ENCODE measurements at places on chromosomes 16 and 17.
A peak's percentile ranks its signal among the peaks of the same experiment; 100 is the strongest.

DNA sequence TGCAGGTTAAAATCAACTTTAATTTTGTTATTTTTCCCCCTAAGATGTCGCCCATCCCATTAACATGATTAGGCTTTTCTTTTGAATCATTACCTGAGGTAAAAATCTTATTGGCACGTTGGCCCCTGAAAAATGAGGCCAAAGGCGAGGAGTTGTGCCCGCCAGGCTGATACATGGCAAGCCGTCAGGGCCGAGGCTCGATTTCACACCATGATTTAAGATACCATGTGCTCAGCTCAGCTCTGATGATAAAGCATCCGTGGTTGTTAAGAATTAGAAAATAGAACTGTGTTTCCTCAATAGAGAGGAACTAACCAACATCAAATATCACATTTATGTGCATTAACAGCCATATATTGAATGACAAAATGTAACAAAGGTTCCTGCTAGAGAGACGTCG lies 972.9 kb upstream of the SOX9 start:
- no peak for DNase-seq

GRCh38 chr16:56604966-56605365 lies 3.4 kb upstream of the MT2A start:
- no peak for DNase-seq

- DNase-seq: no peak
Measured at GRCh38 chr16:61540216-61540615, 496.0 kb downstream of the CDH8 start.

DNA sequence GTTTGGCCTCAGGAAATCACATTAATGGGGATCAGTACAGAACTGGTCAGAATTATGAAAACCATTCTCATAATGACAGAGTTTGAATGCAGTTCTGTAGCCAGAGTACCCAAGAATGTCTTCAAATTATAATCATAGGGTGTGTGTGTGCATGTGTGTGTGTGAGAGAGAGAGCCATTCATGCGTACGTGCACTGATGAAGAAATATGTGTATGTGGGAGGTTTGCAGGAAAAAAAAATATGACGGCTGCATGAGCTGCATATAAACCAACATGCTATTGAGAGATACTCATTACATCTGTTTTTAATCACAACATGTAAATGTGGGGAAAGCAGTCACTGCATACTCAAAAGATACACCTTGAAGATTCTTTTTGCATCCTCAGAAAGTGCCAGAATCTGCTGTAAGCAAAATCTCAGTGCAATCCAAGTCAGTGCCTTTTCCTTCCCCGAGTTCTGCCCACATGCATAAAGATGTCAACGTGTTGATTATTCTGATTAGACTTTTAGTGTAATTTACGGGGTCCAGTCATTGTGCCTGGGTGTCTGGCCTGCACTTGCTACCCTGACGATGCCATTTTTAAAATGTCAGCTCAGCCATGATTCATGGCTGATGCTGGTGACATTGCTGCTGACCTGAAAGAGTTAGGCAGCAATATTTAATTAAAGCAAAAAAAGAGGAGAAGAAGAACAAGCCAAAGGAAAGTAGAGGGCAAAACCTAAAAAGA lies 378.7 kb upstream of the ZFHX3 start:
- DNase-seq: no peak

DNA sequence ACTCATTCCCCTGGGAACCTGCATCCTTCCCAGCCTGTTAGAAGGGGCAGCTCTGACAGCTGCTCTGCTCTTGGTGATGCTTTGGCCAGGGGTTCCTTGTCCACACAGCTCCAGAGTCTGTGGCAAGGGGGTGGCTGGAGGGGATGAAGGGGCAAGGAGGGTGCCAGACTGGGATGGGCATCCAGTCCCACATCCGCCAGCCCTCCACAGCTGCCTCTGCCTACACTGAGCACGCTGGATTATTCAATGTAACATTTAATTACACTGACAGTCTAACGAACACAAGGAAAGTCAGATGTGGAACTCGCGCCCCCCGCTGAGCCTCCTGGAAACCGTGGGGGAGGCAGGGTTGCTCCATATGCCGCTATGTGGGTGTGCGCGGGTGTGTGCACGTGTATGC lies 101.1 kb downstream of the C16orf78 start:
- DNase-seq: no peak

- DNase-seq: no peak
Measured at GRCh38 chr17:8487743-8488142, 52.1 kb downstream of the NDEL1 start.

DNA sequence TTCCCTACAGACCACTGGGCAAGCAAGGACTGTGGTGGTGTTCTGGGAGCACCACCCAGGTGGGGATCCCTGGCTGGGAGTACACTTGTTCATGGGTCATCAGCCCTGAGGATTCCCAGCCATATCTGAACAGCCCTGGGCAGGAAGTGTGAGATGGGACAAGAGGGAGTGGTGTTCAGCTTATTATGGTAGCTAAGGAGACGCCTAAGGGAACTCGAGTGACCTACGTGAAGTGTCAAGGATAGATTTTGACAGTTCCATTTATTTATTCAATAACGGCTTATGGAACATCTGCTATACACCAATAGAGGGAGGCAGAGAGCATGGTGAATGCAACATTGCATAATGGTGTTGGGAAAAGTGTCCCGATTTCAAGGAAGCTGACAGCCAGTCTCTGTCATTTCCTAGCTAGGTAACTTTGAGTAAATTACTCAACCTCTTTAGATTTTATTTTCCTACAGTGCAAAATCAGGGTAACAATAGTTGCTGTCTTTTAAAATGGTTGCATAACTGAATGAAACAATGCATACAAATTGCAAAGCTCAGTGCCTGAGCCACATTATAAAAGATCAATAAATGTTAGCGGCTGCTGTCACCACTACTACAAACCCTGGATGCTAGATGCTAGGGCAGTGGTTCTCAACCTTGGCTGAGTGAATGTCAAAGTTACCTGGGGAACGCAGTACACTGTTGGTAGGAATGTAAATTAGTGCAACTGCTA lies 534.1 kb downstream of the GRIN2A start:
- DNase-seq: no peak

DNA sequence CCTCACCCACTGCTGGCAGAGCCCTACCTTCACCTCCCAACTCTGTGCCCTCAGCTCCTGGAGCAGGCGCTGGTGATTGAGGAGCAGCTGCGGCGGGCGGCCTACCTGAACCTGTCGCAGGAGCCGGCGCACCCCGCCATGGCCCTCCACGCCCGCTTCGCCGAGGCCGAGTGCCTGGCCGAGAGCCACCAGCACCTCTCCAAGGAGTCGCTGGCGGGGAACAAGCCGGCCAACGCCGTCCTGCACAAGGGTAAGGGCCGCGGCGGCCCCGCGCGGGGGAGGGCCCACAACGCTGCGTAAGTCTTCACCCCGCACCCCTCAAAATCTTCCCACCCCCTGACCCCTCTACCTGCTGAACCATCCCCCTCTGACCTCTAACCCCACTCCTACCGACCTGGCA lies 7.0 kb downstream of the RNF227 start:
- DNase-seq: no peak

- no peak for DNase-seq
Measured at GRCh38 chr17:73725794-73726515, 81.7 kb upstream of the SDK2 start.

GRCh38 chr17:47889734-47890529 lies 6.1 kb upstream of the SP2 start:
- DNase-seq: peak; percentile 93

DNA sequence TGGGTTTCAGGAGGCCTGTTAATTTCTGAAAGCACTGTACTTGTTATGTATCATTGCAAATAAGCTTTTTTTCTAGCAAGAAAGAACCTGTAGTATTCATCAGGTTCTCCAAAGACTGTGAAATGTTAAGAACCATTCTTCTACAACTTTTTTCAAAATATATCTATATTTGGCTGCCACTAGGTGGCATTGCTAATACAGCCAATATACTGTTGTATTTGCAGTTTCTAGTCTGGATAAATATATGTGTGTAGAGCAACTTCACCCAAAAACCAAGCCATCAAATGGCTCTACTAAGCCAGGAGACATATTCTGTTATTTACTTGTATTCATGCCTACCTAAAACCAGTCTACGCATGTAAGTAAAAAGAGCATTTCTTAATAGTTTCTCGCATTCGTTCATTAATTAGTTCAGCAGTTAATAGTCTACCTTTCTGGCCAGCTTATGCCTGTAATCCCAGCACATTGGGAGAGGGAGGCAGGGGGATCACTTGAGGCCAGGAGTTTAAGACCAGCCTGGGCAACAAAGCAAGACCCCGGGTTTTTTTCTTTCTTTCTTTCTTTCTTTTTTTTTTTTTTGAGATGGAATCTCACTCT lies 39.5 kb downstream of the VMP1 start:
- DNase-seq: no peak

- DNase-seq: no peak
Measured at GRCh38 chr17:3528880-3529511, 28.6 kb downstream of the TRPV3 start.

GRCh38 chr16:86942151-86943051 lies 364.1 kb downstream of the FOXL1 start:
- DNase-seq: no peak

DNA sequence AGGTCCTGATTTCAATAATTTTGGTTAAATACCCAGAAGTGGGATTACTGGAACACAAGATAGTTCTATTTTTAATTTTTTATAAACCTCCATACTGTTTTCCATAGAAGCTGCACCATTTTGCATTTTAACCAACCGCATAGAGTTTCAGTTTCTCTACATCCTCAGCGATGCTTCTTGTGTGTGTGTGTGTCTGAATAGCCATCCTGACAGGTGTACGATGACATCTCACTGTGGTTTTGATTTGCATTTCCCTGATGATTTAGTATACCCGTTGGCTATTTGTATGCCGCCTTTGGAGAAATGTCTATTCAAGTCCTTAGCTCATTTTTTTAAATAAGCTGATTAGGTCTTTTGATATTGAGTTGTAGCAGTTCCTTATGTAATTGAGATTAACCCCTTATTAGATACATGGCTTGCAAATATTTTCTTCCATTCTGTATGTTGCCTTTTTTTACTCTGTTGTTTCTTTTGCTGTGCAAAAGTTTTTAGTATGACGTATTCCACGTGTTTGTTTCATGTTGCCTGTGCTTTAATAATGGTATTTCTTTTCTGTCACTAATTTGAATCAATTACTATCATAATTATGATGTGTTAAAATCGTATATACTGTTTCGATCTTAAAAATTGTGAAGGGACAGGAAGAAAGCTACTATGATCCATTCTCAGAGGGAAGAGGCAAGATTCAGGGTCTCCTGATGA lies 227.2 kb upstream of the MON1B start:
- no peak for DNase-seq

DNA sequence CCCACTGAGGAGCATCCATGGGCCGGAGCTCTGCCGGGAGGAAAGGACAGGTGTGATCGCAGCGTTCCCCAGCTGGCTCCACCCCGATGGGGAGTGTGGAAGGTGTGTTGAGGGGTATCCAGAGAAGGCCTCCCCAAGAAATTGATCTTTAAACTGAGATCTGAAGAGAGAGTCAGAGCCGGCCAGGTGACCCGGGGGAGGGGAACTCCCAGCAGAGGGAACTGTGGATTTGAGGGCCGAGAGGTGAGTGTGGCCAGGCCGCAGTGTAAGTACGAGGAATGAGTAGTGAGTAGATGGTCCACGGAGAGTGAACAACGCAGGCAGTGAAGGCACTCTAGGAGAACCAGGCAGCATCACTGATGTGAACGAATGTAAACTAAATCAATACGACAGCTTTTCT lies 80.2 kb downstream of the RPTOR start:
- no peak for DNase-seq

DNA sequence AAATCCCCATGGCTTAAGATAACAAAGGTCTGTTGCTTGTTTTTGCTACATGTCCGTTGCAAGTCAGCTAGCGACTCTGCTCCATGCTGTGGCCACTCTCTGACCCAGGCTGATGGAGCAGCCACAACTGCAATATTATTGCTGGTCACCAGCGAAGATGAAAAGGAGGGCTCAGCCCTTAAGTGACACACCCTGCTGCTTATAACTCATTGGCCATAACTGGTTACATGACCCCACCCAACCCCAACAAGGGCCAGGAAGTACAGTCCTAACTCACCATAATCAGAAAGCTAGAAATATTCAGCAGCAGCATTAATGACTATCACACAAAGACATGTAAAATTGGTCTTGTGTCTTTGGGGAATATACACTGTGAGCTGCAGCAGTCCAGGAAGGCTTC lies 224.3 kb downstream of the SOX9 start:
- no peak for DNase-seq

DNA sequence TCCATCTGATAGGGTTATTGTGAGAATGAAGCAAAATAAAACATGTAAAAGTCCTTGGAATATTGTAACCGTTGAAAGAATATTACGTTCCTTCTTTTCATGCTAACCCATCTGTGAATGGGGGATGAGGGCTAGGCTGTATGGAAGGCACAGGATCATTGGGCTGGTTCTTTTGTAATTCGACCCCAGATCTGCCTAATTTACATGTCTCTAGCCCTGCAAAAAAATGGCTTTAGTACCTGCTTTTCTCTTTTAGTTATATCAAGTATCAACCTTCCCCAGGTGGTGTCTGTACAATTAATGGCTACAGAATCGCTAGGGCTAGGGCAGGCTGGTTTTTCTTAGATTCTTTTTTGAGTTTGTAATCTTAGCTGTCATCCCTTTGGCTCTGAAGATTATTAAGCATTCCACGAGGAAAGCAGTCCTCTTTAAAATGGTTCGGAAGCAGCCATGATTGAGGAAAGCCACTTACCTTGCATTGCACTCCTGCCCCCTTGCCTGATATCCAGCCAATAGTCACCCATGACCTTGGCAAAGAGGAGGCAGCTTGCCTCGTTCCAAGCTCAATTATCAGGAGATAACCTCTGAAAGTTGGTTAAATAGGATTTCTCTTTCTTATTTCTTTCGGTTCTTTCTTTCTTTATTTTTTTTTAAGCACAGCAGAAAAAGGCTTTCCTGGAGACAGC lies 153.9 kb upstream of the ZKSCAN2 start:
- DNase-seq: no peak

GRCh38 chr17:21689604-21690003 lies 2.7 kb upstream of the KCNJ18 start:
- DNase-seq: no peak

GRCh38 chr16:87507351-87508069 lies 14.7 kb upstream of the ZCCHC14 start:
- DNase-seq: no peak

DNA sequence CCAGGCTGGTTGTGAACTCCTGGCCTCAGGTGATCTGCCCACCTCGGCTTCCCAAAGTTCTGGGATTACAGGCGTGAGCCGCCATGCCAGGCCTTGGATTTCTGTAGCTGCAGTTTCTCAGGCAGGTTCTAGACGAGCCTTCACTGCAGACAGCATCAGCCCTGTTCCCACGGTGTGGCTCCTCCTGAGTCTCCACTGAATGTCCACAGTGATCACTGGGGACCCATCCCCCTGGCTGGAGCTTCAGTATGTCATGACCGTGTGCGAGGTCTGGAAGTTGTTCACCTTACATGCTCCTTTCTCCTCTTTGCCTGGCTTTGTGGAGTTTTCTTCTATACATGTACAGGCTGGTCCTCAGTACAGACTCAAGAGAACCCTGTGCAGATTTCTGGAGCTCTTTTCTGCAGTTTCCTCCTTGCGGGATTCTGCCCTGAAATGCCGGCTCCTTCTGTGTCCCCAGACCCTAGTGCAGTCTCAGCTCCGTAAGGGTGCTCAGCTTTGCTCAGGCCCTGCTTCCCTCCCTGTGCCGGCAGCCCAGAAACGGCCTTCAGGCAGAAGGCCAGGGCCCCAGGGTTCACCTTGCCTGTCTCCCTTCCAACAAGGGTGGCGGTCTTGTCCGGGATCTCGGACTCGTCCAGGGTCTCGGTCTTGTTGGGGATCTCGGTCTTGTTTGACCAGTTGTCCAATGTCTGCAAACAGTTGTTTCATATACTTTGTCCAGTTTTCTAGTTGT lies 14.3 kb upstream of the FASN start:
- no peak for DNase-seq

- DNase-seq: no peak
Measured at GRCh38 chr16:88719267-88719932, 13.1 kb downstream of the CTU2 start.
